ENCODE measurements at places on chromosomes 12 and 14. TPM values are rescaled to one million over a fixed set of nuclear protein-coding genes. Genes with fewer than 3 reads are reported as not detected.

- no peak for DNase-seq
These were observed 27.6 kb upstream of the KCNMB4 start for GRCh38 chr12:70338531-70338930.

DNA sequence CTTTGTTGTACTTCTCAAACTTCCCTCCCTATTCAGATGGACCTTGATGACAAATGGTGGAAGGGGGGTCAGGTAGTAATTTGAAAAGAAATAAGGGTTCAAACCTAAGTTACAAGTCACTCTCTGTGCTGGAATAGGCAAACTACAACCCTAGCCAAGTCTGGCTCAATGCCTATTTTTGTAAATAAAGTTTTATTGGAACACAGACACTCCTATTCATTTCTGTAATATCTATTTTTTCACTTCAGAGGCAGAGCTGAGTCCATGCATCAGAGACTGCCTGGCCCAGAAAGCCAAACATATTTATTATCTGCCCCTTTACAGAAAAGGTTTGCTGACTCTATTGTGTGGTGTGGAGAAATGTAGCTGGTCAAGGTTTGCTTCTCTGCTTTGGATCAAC, 78.4 kb upstream of the RIN3 start:
- DNase-seq = no peak

DNA sequence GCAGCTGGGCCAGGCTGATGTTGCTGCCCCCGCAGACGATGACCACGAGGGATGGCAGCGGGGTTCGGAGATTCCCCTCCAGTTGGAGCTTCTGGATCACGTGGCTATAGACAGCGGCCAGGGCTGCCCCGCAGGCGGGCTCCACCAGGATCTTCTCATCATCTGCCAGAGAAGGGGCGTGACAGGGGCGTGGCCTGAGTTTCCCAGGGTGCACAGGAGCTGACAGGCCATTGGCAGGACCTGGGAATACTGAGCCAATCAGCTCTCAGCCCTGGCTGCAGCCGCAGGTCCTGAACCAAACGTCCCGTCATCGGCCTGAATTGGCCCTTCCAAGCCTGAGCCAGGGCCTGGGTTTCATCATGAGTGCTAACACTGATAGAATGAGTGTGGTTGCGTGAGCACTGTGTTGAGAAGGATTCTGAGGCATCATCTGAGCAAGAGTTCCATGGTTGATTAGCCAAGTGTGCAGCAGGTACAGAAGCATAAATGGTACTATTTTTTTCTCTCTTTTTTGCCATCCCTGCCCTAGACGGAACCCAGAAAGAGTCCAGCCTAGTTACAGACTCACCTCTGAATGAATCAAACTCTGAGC, 10.6 kb downstream of the SDS start:
- DNase-seq = peak; percentile 42

GRCh38 chr12:59119676-59120075, 199.4 kb upstream of the LRIG3 start:
- DNase-seq = no peak

- DNase-seq = no peak
These were observed 747.6 kb upstream of the LRFN5 start for GRCh38 chr14:40859055-40859454.

DNA sequence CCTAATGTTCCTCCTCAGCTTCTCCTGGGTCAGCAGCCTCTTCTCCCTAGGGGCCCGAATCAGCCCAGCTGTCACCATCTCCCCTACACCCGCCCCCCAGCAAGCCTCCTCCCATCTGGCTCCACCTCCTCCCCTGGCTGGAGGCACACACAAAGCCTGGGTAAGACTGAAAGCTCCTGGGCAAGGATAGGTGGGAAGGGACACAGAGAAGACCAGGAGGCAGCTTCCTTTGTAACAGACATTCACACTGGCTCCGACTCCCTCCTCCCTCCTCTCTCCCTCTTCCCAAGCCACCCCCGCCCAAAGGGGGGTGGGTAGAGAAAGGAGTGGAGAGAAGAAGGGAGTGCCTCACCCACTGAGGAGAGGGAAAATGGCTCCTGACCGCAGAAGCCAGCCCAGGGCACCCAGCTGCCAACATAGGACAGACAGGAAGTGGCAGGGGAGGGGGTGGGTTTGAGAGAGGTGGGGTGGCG, 4.0 kb downstream of the CHD4 start:
- peak; percentile 73 for DNase-seq

DNA sequence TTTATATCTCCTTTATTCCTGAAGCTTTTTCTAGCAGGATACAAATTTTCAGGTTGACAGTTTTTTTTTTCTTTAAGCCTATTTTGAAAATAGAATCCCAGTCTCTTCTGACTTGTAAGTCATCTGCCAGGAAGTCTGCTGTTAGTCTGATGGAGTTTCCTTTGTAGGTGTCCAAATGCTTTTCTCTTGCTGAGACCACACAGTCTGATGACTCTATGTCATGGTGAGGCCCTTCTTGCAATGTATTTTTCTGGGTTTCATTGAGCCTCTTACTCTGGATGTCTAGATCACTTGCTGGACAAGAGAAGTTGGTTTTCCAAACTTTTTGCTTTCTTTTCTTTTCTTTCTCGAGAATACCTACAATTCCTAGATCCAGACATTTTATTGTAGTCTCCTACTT, 30.6 kb downstream of the USP15 start:
- no peak for DNase-seq

DNA sequence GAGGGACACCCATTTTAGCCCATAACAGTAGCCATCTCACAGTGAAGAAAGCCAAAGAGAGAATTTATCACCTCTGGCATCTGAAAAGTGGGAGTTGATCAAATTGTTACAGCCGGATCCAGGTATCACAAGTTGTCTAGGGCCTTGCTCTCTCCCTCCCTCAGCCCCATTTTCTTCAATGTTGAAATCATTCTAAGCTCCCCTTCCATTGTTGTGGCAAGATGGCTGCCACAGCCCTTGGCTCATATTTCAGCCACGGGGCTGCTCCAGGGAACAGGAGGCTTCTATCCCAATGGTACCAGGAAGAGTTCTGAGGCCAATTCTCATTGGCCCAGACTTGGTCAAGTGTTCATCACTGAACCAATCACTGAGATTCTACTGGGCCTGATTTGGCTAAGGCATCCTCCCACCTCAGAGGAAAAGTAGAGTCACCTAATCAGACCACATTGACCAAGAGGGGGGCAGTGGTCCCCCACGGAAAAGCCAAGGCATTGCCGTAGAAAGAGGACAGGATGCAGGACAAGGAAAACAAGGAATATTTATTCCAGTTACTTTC, 106.2 kb downstream of the GPATCH2L start:
- no peak for DNase-seq

GRCh38 chr14:96039633-96040311, 610 bp downstream of the C14orf132 start:
- peak; percentile 62 for DNase-seq

DNA sequence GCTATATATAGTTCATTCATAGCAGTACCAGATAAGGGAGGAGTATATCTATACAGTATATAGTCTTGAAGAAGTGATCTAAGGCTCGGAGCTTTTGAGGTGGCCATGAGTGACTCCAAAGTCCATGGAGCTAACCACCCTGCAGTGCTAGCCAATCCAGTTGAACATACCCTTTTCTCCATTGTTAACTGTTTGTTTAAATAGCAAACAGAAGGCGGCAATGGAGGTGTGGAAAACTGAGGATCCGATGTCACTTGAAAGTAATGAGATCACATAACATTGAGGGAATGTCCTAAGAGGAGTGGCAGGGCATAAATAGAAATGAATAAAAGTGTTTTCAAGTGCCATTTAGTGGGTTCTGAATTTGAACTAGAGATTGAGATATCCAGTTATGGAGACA, 12.4 kb upstream of the SNAPC1 start:
- no peak for DNase-seq

GRCh38 chr14:81946375-81946774, 412.7 kb upstream of the SEL1L start:
- no peak for DNase-seq

- no peak for DNase-seq
These were observed 615.9 kb downstream of the VRK1 start for GRCh38 chr14:97413022-97413539.

GRCh38 chr14:100037353-100037752, 27.9 kb upstream of the EVL start:
- DNase-seq = no peak

DNA sequence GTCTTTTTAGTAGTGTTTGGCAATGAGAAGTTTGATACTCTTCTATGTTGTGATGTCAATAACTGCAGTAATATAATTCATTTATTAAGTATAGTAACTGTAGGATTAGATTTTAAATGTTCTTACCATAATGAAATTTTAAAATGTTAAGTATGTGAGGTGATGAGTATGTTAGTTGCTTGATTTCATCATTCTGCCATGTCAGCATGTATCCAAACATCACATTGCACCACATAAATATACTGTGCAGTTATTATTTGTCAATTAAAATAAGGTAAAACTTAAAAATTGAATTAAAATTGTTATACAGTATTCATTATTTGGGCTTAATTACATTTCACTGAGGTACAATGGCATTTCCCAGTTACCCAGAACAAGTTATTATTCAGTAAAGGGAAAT, 138.6 kb downstream of the NUBPL start:
- DNase-seq = no peak

GRCh38 chr12:67572492-67572891, 76.1 kb upstream of the DYRK2 start:
- DNase-seq = no peak

GRCh38 chr14:47651337-47651736, 24.1 kb downstream of the MDGA2 start:
- no peak for DNase-seq

GRCh38 chr12:57029457-57029856, 13.1 kb upstream of the TAC3 start:
- DNase-seq = no peak

DNA sequence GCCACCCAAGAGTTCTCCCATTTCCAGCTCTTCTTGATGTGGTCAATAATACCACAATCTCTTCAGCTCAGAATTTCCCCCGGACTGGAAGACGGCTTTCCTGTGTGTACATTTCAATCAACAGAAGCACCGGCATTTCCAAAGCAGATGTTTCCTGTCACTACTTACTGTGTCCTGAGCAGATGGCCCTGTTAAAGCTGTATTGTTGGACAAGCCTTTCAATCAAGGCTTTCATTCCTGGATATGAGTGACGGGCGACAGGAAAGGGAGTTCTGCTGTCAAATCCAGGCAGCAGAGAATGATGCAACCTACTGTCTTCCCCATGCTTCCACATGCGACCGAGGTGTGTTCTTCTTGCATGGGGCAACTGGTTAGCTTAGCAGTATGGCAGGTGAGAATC, 76.4 kb upstream of the CCDC60 start:
- DNase-seq = no peak

- DNase-seq = no peak
These were observed 5.2 kb downstream of the P2RX4 start for GRCh38 chr12:121214855-121215745.

- DNase-seq = no peak
These were observed 34.6 kb downstream of the RERG start for GRCh38 chr12:15186597-15186996.

DNA sequence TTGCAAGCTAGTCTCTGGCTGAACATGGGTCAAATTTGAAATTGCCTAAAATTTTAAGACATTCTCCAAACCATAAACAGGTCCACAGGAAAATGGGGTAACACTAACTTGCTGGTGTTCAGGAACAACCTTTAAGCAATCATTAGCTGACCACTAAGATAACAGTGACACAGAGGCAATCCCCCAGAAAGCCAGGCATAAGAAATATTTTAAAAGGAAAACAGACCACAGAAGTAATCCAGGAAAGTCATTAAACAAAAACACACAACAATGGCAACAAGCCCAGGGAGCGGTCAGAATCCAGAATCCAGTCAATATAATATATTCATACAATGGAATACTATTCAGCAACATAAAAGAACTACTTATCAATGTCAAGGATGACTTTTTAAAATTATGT, 59.1 kb downstream of the LRP6 start:
- DNase-seq = no peak

- DNase-seq = peak; percentile 81
These were observed 20.7 kb downstream of the KIF26A start for GRCh38 chr14:104158827-104159798.

GRCh38 chr14:51730098-51730497, 78.4 kb downstream of the FRMD6 start:
- no peak for DNase-seq

DNA sequence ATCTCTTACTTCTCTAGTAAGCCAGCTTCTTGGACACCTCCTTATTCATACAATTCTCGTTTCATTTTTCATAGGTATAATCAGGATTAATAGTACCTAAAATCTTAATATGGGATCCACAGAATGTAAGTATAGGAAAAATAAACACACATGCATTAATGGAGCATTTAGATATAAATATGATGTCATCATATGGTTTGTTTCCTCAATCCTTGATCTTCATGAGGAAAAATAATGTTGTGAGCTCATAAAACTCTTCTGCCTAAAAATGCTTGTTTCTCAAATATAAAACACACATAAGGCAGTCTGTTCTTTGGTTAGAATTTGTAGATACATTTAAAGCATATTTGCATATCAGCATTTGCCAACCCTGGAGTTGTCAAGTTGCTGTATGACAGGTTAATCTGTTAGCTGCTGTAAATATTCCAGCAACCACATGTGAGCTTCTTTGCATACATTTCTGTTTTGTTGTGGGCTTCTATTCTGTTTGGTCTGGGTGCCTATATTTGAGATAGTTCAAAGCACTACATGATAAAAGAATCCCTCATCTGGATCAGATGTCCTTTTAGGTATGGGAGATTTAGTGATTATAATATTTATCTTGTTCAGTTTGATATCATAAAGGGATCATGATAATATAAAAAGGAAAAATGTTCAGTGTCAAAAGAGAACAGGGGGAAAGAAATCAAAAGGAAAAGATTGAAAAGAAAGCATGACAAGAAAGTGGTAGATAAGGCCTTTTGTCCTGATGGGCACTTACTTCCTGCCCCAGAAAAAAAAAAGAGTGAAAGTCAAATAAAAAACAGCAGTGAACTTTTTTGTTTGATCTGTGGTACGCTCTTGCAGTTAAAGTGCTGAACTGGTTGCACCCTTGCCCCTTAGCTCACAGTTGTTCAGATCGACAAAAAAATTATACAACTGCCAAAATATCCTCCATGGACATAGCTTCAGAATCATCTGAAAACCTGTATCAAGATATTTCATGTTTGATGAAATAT, 68.6 kb downstream of the ACSS3 start:
- no peak for DNase-seq

ASCL1 gene
- not detected for total RNA-seq

TRIM9 gene
- total RNA-seq = 0.42 TPM

TAS2R10 gene
- not detected for total RNA-seq

HNF1A gene
- not detected for total RNA-seq

Measured in left ventricle myocardium superior (tissue), 1 donor.